ENCODE measurements at places on chromosomes 5 and 9. TPM values are rescaled to one million over a fixed set of nuclear protein-coding genes. Genes with fewer than 3 reads are reported as not detected.

DNA sequence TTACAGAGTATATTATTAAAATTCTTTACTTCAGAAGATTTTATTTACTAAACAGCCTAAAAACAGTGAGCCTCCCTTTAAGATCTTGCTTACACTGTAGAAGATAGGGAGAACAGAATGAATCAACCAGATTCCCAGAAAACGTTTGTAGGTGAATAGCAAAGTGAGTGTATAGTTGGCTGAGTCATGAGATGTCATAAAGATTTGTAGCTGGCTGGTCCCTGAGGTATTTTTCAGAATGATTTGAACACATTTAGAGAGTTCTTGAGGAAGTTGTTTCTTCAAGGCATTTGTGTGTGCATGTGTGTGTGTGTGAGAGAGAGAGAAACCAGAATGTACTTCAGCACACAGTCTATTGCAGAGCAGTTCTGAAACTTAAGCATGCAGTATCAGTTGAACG lies 159.4 kb upstream of the PRR16 start:
- no peak for DNase-seq

CTNND2 gene
- not detected for total RNA-seq

DNA sequence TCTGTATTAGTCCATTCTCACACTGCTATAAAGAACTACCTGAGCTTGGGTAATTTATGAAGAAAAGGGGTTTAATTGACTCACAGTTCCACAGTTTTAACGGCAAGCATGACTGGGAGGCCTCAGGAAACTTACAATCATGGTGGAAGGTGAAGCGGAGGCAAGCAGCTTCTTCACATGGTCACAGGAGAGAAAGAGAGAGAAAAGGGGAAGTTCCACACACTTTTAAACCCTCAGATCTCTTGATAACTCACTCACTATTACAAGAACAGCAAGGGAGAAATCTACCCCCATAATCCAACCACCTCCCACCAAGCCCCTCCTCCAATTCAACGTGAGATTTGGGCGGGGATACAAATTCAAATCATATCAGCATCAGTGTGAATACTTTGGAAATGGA lies 133.4 kb upstream of the SLC30A5 start:
- no peak for DNase-seq

- DNase-seq, result no peak
Measured at GRCh38 chr5:168654211-168654721, 75.1 kb upstream of the PANK3 start.

CSF1R gene
- total RNA-seq, result 1.5 TPM

CARD6 gene
- total RNA-seq, result 2.0 TPM

DNA sequence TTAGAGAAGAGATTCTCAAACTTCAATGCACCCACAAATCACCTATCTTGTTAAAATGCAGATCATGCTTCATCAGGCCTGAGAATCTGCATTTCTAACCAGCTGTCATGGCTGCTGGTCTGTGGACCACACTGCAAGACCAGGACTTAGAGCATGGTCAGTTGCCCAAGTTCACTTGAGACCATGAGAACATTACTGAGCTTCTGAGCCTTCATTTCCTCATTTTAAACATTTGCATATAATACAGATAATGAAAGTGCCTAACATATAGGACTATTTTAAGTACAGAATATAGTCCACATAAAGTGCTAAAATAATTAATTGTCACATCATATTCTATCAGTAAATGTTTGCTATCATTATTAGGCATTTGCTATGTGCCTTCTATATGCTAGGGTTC lies 260.8 kb upstream of the TNC start:
- DNase-seq, result no peak

C8G gene
- 2.8 TPM for total RNA-seq

CDH9 gene
- total RNA-seq, result not detected

GRCh38 chr9:124929464-124929863 lies 11.4 kb downstream of the GOLGA1 start:
- DNase-seq, result no peak

EPB41L4A gene
- 12.9 TPM for total RNA-seq

DNA sequence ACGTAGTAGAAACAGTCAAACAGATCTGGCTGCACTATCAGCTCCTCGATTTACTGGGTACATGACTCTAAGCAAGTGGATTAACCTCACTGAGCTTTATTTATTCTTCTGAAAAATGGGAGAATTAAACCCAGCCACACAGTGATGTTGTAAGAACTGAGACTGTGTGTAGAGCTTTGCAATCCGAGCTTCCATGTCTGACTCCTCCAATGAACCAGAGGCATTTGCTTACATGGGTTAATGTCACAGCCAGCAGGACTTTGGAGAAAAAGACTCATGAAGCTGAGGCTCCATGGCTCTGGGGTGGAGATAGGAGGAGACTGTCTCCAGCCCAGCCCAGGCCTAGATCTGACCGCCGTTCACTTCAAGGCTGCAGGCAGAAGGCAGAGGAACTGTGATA lies 201.3 kb downstream of the CDK5RAP2 start:
- no peak for DNase-seq

DNA sequence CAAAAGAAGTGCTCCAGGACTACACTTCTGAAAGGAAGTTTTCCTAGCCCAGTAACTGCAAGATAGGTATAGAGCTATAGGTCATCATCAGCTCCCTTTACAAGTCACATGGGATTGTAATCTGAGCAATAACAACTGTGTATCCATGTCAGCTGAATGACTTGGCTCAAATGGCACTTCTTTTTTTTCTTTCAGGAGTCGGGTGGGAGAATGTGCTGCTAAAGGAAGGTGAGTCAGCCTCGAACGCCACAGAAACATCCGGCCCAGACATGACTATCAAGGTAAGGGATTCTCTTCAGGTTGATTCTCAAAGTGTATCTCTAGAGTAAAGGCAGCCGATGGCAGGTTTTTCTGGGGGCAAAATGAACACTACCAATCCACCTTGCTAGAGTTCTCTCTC lies 192.2 kb downstream of the C9orf152 start:
- DNase-seq, result no peak

GRCh38 chr9:106179191-106179590 lies 484.9 kb downstream of the TMEM38B start:
- no peak for DNase-seq

DNA sequence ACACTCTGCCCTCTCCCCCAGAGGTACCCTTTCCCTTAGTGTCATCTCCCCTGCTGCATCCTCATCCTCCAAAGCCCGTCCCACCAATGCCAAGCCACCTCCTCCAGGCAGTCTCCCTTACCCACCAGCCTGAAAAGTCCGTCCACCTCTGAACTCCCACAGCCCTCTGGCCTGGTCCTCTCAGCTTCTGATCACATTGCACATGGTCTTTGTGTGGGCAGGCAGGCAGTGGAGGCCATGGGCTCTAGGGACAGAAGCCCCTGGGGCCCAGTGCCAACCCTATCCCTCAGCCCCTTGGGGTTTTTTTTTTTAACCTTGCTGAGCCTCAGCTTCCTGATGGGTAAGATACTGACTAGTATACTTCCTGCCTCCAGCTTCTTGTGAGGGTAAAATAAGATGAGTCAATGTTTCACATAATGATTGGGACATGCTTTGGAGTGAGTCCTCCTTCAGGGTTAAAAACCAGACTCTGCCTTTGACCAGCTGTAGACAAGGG lies 19.4 kb downstream of the CSF1R start:
- DNase-seq, result no peak

GRCh38 chr5:14876095-14876494 lies 4.5 kb upstream of the ANKH start:
- no peak for DNase-seq

PTAR1 gene
- 72.1 TPM for total RNA-seq

WDR5 gene
- 21.1 TPM for total RNA-seq

GABRG2 gene
- not detected for total RNA-seq
